ENCODE measurements at places on chromosomes 4 and X.

GRCh38 chr4:144223661-144224060 lies 83.1 kb upstream of the GYPA start:
- DNase-seq = no peak

DNA sequence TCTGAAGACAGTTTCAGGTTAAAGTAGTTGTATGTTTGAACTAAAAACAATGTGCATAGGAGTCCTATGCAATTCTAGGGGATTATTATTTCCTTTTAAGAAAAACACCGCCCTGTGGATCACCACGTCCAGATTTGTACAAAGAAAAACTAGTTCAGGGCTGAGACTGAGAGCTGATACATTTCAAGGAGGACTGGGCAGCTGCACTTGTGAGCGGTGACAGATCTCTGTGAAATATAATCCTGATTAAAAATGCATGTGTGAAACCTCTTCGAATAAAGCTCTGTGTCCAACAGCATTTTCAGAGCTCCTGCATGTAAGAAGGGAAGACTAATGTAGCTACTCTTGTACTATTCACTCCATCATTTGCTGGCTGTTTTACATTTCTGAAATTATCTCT lies 365.8 kb upstream of the PITX2 start:
- DNase-seq = no peak

GRCh38 chr4:139844057-139844456 lies 178.4 kb downstream of the MGST2 start:
- DNase-seq = no peak

- no peak for DNase-seq
These were observed 35.9 kb upstream of the PHOX2B start for GRCh38 chr4:41784191-41784979.

DNA sequence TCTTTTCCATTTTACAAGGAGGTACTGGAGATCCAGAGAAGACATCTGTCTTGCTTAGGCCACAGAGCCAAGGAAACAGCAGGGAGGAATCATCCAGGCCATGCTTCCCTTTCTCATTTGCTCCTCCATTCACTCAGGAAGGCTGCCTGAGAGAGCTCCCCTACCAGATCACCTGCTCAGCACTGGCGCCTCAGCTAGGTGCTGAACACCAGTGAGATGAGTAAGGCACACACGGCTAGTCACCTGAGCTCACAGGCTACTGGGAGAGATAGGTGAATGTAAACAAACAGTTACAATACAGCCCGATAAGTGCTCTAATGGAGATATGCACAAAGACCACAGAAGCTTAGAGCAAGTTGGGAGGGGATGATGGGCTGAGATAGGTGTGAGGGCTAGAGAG lies 149.8 kb upstream of the ARHGEF9 start:
- no peak for DNase-seq

- no peak for DNase-seq
These were observed 67.9 kb upstream of the SHISA3 start for GRCh38 chr4:42329421-42329820.

DNA sequence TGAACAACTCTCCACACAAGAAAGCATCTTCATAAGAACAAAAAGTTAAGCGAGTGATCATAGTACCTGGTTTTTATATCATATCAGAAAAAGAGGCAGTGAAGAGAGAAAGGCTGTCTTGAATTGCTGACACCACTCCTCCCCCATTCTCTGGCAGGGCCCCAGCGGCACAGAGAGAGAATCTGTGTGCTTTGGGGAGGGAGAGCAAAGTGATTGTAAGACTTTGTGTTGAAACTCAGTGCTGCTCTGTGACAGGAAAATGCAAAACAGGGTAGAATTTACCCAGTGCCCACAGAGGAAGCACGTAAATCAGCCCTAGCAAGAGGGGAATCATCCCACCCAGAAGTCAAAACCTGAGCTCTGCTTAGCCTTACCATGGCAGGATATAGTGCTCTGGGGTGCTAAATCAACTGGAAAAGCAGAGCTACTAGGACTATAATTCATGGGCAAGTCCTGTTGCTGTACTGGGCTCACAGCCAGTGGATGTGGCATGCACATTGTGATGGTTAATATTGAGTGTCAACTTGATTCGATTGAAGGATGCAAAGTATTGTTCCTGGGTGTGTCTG lies 174.6 kb downstream of the PRR32 start:
- no peak for DNase-seq

GRCh38 chrX:18003876-18004275 lies 142.8 kb upstream of the RAI2 start:
- DNase-seq = no peak

- no peak for DNase-seq
These were observed 28.4 kb downstream of the CD99L2 start for GRCh38 chrX:150870029-150870428.

DNA sequence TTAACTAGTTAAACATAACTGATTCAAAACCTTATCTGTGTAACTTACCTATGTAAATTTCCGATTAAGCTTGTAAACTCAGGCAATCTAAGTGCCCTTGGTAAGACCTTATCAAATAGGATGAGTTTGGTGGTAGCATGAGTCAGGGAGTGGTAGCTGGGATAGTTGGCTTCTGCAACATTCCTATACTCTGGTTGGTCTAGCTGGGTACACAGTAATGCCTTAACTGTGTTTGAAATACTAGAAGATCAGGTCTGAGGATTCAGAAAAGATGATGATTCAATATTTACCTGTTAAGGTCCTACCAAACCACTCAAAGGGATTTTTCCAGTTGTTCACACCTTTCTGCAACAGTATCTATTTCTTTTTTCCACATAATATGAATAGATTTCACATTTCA lies 5.3 kb downstream of the YIPF7 start:
- no peak for DNase-seq

DNA sequence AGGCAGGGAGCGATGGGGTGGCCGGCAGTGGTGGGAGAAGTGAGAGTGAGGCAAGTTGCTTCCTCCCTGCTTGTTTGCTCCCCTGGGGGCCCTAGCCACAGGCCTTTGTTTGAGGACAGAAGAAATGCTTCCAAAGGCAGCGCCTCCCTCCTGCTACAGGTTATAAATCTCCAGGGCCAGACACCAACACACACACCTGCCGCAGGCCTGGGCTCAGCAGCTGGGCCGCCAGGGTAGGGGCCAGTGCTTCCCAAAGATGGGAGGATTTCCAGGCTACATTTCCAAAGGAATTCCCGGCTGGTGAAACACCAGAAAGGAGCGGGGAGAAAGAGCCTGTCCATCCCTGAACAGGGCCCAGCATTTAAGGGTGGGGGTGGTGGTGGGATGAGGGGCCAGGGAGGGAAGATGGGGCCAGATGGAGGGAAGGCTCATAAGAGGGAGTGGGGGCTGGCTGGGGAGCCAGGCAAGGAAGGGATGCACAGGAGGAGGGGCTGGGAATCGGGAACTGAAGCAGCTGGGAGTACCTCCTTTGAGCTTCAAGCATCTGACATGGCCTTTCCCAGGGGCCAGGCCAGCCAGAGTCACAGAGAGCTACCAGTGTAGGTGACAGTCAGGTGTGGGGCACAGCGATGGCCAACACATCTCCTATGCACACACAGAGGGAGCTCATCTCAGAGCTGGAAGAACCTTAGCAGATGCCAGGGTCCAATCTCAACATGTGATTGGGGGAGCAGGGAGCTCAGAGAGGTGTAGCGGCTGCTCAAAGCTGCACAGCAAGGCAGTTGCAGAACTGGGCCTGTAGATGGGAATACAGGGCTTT lies 143.9 kb downstream of the PJA1 start:
- no peak for DNase-seq

DNA sequence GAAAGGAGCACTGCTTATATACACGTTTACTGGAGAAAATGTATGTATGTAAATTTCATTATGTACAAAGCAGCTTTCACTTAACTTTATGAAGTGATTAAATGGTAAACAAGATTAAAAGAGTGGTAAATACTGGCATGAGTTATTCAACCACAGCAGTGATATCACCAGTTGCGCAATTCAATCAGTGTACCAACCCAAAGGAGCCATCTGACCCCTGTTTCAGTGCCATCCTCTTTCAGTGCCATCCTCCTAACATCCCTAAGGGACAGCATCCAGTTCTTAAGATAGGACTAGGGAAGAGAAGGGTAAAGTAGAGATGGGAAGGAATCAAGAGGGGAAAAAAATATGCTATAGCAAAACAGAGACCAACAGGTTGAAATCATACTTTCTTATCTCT lies 16.2 kb downstream of the HPF1 start:
- DNase-seq = no peak

DNA sequence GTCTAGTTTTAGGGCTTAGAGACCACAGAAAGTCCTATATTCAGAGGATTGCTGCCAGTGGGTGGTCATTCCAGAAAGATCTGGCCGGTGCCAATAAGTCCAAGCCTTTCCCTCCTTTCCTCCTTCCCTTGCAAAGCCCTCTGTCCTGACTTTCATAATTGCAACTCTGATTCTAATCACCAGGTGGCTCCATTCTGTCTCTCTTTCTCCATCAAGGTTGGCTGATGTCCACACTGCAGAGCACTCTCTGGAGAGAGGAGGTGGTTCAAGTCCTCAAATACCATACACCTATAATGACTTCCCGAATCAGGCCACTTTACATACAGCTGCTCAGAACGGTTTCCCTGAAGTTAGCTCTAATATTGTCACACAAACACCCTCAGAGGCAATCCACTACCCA lies 22.4 kb upstream of the ARMCX4 start:
- DNase-seq = no peak

DNA sequence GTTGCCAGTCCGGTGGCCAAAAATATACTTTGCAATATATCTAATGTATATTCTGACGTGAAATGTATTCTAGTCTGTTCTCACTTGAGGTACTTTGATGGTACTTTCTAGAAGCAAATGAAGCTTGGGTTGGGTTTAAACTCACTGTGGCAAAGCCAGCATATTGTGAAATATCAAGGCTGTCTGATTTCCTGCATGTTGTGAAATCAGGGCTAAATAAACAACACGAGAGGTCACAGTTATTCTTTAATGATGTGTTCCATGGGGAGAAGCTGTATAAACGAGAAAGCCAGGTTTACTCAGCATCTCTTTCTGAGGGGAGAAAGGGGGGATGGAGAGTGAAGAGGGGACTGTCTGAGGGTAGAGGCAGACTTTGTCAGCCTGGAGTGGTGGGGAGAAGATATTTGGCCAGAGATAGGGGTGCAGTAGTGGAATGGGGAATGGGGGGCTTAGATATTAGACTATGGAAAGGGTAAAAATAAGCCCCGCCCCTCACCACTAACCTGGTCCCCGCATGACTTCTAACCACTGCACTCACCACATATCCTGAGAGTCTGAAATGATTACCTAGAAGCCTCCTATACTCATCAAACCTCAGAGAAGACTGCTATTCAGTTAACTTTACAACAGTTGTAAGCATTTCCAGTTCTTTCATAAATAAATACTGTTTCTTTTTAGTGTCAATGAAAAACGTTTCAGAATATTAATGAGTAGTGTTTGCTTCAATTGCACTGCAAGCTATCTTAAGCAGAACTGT lies 5.9 kb upstream of the SCARB2 start:
- DNase-seq = no peak

GRCh38 chrX:12977761-12978204 lies 2.9 kb downstream of the TMSB4X start:
- no peak for DNase-seq

- DNase-seq = no peak
These were observed 695.9 kb upstream of the ATOH1 start for GRCh38 chr4:93132631-93133030.

- DNase-seq = no peak
These were observed 21.1 kb downstream of the VSIG4 start for GRCh38 chrX:66018585-66019309.

- DNase-seq = peak; percentile 6
These were observed 10.0 kb downstream of the SH3BP2 start for GRCh38 chr4:2802618-2803531.

DNA sequence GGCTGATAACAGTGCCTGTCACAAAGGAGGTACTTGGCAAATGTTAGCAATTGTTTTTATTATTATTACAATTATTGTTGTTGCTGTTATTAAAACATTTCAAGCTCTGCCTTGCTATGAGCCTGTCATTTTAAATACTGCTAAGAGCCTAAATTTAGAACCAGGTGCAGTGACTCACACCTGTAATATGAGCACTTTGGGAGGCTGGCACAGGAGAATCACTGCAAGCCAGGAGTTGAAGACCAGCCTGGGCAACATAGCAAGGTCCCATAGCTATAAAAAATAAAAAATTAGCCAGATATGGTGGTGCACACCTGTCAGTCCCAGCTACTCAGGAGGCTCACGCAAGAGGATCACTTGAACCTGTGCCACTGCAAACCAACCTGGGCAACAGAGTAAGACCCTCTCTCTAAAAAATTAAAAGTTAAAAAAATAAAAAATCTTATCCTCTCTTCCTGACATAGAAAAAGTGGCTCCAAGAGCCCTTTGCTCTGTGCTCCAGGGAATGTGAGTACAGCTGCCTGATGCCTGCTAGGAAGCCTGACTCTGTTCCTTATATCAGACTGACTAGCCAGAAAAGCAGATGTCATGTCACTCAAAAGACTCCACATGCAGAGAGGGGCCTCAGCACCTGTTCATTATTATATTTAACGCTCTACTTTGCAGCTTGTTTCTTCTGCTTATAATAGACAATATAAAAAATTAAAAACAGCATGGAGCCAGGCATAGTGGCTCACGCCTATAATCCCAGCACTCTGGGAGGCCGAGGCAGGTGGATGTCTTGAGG lies 234.0 kb downstream of the OPHN1 start:
- no peak for DNase-seq

GRCh38 chrX:123665197-123665596 lies 67.7 kb downstream of the THOC2 start:
- DNase-seq = no peak

GRCh38 chrX:83508006-83508405 lies at the start of gene POU3F4:
POU3F4 (plus strand) TSS chrX:83508290; CDS start chrX:83508325, 35 bp downstream.
- no peak for DNase-seq

DNA sequence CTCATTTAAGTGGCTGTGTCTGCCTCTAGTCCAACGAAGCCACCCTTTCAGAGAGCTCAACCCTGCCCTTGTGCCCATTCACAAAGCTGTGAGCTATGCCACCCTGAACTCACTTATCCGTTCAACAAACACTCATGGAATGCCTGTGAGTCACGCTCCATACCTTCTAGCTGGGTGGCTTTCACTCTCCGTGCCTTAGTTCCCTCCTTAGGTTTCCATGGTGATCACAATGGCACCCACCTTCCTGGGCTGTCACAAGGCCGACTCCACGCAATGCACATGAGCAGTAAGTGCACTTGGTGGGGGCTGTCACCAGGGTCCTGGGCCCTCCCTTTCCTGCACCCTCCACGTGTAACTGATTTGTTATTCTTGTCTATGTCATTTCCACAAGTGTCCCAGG lies 37.2 kb upstream of the PPP2R2C start:
- DNase-seq = no peak

GRCh38 chrX:11754958-11755645 lies 2.9 kb upstream of the MSL3 start:
- no peak for DNase-seq
